ENCODE measurements at places on chromosomes 7 and 10.

GRCh38 chr7:81140252-81140651 lies 221.4 kb upstream of the SEMA3C start:
- no peak for DNase-seq

GRCh38 chr7:92064438-92065029 lies 69.7 kb downstream of the CYP51A1 start:
- DNase-seq: no peak

GRCh38 chr10:95297402-95297801 lies 6.6 kb upstream of the PDLIM1 start:
- no peak for DNase-seq

DNA sequence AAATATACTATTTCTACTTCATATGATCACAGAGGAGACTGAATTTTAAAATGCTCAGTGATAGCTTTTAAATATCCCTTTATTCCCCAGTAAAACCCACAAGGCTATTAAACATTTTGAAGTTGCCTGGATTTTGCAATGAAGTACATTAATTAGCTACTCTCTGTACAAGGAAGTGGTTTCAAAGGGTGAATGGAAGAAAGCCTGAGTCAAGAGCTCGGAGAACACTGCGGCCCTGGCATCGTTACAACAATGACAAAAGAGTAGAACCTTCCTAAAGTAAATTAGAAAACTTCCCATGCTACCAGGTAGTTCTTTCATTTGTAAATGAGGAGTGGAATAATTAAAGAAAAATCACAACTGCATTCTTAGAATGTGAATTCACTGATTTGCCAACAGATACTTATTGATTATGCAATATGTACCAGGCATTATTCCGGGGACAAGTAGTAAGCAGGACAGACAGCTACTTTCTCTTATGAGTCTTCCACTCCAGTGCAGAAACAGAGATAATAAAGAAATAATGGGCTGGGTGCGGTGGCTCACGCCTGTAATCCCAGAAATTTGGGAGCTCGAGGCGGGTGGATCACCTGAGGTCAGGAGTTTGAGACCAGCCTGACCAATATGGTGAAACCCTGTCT lies 63.0 kb downstream of the ZNF22 start:
- no peak for DNase-seq

DNA sequence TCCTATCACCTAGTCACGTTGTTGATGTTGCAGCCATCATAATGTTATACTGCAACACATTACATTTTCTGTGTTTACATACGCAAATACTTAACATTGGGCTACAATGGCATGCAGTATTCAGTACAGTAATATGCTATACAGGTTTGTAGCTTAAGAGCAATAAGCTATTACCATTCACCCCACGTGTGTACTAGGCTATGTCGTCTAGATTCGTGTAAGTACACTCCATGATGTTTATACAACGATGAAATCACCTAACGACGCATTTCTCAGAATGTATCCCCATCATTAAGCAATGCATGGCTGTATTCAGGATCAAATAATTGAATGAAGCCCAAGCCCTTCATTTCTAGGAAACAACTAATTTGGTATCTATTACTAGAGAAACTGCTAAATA lies 43.4 kb upstream of the C1GALT1 start:
- DNase-seq: no peak

GRCh38 chr10:130064783-130065182 lies 45.8 kb downstream of the C10orf143 start:
- DNase-seq: no peak

DNA sequence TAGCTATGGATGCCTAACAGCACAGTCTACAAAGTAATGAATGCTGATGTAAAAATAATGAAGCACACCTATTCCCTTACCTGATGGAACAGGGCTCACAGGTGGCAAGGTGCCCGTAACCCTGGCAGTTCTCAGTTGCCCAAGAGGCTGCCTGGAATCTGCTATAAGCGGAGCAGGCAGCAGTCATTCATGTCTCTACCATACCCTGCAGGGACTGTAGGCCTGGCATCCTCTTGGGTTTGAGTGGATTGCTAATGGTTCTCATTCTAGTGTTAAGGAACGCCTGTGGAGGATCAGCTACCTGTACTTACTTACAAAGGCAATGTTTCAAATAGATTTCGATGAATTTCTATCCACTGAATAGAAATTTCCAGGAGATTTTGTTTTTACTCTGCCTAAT lies 38.4 kb downstream of the BAIAP2L1 start:
- DNase-seq: no peak

Measured in activated T-helper 1 cell treated with anti-CD3 and anti-CD28 coated beads, Interleukin-2, amount 50 U/mL, for 16 hours (primary cell).